ENCODE measurements at places on chromosomes 11 and 22. TPM values are rescaled to one million over a fixed set of nuclear protein-coding genes. Genes with fewer than 3 reads are reported as not detected.

Gene KRTAP5-11
- total RNA-seq = not detected

Gene ZP1
- 0.25 TPM for total RNA-seq

Gene FAM227A
- total RNA-seq = 0.68 TPM

Gene SIDT2
- total RNA-seq = 5.3 TPM

Gene OR51M1
- total RNA-seq = not detected

Gene OR5I1
- total RNA-seq = not detected

Gene CCDC188
- not detected for total RNA-seq

Measured in A549 treated with dexamethasone at 1 μM for 4 hours (cell line).